Neural crest cell (in vitro differentiated cells): ENCODE measurements at places on chromosomes 2 and 18. TPM values are rescaled to one million over a fixed set of nuclear protein-coding genes. Genes with fewer than 3 reads are reported as not detected.
A peak's percentile ranks its signal among the peaks of the same experiment; 100 is the strongest.

- DNase-seq, result no peak
Measured at GRCh38 chr2:31515586-31515985, 65.2 kb downstream of the SRD5A2 start.

DNA sequence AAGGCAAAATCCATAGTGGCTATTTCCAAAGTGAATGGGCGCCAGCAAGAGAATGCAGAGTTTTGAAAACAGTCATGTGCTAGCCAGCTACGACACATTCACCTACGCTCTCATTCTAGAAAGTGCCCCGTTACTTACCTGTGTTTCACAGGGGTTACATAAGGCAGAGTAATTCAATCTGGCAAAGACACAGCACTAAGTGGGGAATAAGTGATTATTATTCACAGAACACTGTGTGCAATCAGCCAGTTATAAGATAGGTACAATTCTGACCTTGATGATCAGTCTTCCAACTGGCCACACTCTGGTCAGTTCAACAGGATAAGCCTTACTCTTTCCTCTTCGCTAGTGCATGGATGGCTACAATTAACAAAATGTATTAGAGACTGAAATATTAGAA, 105.8 kb downstream of the CABYR start:
- no peak for DNase-seq

DNA sequence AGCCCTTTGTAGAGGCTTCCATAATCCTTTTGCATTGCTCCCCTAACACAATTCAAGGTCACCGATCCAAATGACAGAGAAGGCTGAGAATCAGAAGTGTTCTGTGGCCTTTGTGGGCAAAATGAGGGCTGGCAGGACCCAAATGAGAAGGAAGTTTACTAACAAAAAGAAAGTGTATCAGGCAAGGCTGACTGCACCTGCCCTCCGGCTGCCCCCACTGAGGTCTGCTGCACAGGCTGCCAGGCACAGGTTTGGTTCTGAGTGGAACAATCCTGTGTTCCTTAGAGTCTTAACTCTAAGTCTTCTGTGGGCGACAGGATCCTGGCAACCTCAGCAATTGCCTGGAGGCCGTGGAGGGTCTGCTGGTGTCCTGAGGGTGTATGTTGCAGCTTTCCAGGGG, 568.5 kb downstream of the CMPK2 start:
- DNase-seq, result no peak

- DNase-seq, result peak; percentile 72
Measured at GRCh38 chr2:219029829-219030165, 11.5 kb downstream of the CFAP65 start.

DNA sequence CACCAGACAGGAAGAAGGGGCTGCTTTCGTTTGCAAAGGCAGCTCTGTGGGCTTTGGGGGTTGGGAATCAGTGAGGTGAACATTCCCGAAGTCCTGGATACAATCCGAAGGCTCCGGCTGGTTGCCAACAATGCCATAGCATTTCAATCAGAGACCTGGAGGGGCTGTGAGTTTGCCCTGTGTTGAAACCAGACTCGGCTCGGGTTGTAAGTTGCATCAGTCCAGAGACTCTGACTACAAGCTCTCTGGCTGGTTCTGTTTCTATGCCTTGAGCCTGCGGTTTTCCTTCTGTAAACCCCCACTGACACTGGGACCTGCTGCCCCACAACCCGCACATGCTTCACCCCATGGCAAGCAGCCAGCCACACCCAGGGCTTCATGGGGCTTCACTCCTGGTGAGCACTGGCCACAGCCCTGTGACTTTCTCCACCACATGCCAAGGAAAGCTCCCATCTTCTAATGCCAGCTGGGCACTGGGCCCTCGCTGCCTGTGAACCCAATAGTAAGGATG, 85.7 kb upstream of the ODC1 start:
- no peak for DNase-seq

GRCh38 chr2:26461601-26462023, 16.3 kb downstream of the OTOF start:
- DNase-seq, result no peak

DNA sequence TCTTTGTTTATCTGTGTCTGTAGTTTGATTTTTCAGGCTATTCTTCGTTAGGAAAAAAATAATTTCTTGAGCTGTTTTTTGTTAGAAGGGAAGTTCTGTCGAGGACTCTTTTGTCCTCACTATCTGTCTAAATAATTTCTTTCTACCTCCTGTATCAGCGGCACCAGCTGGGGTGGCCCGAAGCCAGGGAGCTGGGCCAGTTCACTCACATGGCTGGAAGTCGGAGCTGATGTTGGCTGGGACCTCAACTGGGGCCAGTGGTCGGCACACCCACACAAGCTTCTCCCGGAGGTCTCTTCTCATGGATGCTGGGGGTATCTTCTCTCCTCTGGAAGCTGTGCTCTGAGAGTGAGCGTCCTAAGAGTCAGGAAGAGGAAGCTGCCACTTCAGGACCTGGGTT, 8.0 kb upstream of the PDIA6 start:
- DNase-seq, result no peak

- peak; percentile 53 for DNase-seq
Measured at GRCh38 chr2:211455216-211455841, 898.9 kb downstream of the CPS1 start.

DNA sequence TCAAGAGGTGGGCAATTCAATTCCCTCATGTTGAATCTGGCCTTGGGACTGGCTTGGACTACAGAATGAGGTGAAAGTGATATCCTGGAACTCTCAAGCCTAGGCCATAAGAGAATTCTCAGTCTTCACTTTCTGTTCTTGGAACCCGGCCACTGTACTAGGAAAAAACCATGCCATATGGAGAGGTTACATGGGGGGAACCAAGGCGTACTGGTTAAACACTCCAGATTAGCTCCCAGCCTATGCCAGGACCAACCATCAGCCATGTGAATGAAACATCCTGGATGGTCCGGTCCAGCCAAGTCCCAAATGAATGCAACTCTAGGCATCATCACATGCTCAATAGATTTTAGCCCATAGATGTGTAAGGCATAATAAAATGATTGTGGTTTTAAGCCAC, 56.4 kb downstream of the ZNF385B start:
- no peak for DNase-seq

DNA sequence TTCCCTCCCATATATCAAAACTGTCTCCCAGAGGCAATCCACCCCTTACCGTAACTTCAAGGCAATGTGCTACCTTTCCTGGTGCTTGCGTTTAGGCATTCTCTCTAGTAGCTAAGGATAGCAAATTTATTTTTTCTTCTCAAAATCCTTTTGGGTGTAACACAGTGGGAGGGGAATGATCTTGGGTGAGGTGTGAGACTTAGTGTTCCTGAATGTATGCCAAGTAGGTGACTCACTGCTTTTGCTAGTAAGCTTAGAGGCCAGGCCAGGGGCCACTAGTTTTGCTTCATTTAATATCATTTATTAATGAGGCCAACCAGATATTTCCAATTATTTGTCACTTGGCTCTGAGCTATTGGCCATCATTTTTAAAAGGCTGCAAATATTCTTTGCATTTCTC, 135.5 kb downstream of the NAPG start:
- no peak for DNase-seq

- DNase-seq, result no peak
Measured at GRCh38 chr2:235129850-235130249, 178.0 kb downstream of the SH3BP4 start.

DNA sequence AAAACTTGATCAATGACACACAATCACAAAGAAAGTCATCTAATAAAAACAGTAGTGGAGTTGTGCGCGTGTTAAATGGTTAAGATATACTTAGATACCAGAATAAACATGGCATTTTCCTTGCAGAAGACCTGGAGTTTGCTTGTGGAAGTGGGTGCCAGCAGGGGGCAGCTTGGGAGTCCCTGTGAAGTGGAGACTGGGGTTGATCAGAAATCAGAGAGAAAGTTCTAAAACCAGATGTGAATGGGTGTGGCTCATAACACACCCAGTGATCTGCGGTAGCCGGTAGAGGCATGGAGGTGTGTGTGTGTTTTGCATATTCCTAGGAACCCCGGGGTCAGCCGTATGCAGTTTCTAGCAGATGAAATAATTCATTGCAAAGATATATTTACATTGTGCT, 300.1 kb upstream of the TRIB2 start:
- DNase-seq, result no peak

- peak; percentile 55 for DNase-seq
Measured at GRCh38 chr2:134411828-134412638, 158.2 kb downstream of the MGAT5 start.

- DNase-seq, result no peak
Measured at GRCh38 chr2:102060047-102060446, 68.3 kb downstream of the IL1R2 start.

GRCh38 chr2:113263546-113263945, 15.2 kb downstream of the PAX8 start:
- no peak for DNase-seq

- DNase-seq, result no peak
Measured at GRCh38 chr2:197028230-197028629, 101.7 kb upstream of the PGAP1 start.

DNA sequence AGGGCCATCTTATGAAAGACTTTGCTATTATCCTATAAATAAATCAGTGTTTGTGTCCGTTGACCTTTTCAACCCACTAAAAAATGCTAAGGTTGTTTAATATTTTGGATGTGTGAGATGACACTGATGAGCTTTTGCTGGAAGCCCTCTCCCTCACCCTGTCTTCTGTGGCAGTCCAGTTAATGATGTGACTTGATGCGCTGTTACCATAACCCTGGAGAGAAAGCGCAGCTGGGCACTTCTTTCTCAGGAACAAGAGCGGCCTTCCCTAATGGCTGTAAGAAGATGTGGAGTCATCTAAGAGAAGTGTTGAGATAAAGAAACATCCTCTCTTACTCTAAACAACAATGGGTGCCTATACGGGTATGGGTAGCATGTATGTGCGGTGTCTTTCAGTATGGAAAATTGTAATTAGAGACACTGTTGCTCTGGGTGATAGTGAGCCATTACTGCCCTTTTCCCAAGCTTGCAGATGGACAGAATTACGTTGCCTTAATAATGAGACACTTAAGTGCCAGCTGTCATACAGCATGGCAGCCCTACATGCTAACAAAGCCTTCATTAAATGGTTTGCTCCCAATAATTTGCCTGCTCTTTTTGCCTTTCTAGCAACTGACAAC, 165.6 kb upstream of the NABP1 start:
- DNase-seq, result no peak

DNA sequence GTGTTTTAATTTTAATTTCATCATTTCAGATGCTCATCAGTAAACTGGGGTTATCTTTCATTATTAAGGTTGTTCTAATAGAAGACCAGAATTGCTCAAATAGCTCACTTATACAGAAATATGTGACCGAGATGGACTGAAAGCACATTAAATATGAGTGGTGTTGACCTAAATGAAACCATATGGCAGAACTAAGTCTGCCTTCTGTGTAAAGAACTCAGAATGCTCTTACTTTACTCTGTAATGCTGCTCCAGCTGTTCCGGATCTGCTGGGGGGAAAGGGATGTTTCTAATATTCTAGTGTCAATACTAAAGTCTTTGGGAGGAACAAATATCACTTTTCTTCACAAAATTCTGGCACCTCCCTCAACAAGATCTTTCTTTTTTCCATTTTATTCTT, 131.0 kb downstream of the DPP4 start:
- no peak for DNase-seq

DNA sequence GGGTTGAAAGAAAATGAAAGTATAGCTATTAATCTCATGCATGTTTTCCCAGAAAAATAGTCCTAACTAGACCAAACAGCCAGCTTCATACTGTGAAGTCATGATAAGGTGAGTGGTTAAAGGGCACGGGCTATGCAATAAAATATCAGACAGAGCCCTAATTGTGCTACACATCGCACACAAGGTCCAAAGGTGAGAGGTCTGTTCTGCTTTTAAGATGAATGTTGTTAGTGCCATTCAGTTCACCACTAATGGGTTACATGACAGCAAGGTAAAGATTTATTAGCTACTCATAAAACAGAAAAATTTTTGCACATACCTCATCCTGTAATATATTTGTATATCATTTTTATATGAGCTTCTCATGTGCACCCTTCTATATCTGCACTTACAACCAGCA, 105.0 kb upstream of the STK17B start:
- DNase-seq, result no peak

GRCh38 chr2:205776139-205776538, 93.8 kb downstream of the NRP2 start:
- peak; percentile 62 for DNase-seq

GRCh38 chr18:54774423-54774822, 53.9 kb upstream of the RAB27B start:
- DNase-seq, result no peak

GRCh38 chr2:117856415-117857210, 42.1 kb downstream of the DDX18 start:
- no peak for DNase-seq

GRCh38 chr18:75638776-75639471, 211.4 kb upstream of the SMIM21 start:
- peak; percentile 29 for DNase-seq

GRCh38 chr18:10840743-10841142, 308.6 kb downstream of the PIEZO2 start:
- no peak for DNase-seq

DNA sequence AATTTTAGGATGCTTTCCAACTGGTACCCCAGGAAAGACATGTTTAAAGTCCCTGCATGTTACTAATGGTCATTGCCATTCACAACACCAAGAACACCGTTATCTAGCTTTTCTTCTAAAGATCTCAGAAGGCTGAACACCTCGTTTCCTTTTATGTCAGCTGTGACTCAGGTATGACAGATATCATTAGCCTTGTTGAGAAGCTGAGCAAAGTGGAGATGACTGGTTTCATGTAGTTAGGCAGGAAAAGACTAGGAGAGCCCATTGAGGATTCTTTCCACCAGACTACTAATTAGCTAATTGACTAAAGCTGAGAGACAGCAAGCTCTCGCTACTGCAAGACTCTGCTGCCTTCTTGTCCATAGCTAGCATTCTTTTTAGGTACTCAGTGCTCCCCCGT, 32.0 kb upstream of the ARL5A start:
- no peak for DNase-seq

DNA sequence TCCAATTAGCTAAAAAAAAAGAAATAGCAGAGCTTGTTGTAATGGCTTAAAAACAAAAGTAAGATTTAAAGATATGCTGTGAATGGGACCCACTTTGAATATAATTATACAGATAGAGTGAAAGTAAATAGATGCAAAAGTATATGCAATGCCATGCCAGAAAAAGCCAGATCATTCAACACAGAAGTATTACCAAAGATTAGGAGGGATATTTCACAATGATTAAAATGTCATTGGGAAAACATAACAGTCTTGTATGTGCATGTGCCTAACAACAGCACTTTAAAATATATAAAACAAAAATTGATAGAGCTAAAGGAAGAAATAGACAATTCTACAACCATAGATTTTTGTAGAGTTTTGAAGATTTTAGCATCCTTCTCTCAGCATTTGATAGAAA, 19.9 kb upstream of the SIGLEC15 start:
- DNase-seq, result no peak

- DNase-seq, result no peak
Measured at GRCh38 chr2:16442971-16443370, 222.7 kb downstream of the CYRIA start.

GRCh38 chr2:219128396-219128795, 32.2 kb downstream of the NHEJ1 start:
- DNase-seq, result no peak

- peak; percentile 24 for DNase-seq
Measured at GRCh38 chr18:3664563-3665178, 214.7 kb downstream of the TGIF1 start.

VWC2L gene
- 0.11 and 0.23 TPM in 2 replicates for total RNA-seq

MC5R gene
- not detected in 2 replicates for total RNA-seq

TEKT4 gene
- not detected in 2 replicates for total RNA-seq

FAM117B gene
- 22.8 and 24.6 TPM in 2 replicates for total RNA-seq

FAM237A gene
- not detected in 2 replicates for total RNA-seq

DLGAP1 gene
- 11.5 and 11.7 TPM in 2 replicates for total RNA-seq

STK17B gene
- total RNA-seq, result 7.3 and 8.1 TPM in 2 replicates

NEU2 gene
- total RNA-seq, result not detected in 2 replicates

RTP5 gene
- total RNA-seq, result not detected in 2 replicates

KRTCAP3 gene
- 5.5 and 6.9 TPM in 2 replicates for total RNA-seq

FSHR gene
- not detected in 2 replicates for total RNA-seq

TMEM87B gene
- 6.2 and 7.8 TPM in 2 replicates for total RNA-seq

CCDC74B gene
- total RNA-seq, result 12.6 and 13.9 TPM in 2 replicates
